ENCODE measurements at places on chromosomes 2 and 18.

DNA sequence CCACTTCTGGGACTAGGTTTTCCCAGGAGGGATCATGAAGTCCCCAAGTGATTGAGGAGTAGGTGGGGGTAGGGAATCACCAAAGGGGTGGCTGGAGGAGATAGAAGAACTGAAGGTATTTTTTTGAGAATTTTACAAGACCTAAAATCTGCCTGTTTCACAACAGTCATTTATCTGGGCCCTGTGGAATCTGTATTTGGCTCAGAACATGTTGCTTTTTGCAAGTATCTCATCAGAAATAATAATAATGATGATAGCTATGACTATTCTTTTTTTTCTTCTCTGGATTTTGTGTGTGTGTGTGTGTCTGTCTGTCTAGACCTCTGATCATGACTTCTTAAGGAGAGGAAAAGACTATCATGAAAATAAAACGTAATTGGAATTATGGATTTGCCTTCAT, 13.9 kb downstream of the STON1 start:
- no peak for DNase-seq

DNA sequence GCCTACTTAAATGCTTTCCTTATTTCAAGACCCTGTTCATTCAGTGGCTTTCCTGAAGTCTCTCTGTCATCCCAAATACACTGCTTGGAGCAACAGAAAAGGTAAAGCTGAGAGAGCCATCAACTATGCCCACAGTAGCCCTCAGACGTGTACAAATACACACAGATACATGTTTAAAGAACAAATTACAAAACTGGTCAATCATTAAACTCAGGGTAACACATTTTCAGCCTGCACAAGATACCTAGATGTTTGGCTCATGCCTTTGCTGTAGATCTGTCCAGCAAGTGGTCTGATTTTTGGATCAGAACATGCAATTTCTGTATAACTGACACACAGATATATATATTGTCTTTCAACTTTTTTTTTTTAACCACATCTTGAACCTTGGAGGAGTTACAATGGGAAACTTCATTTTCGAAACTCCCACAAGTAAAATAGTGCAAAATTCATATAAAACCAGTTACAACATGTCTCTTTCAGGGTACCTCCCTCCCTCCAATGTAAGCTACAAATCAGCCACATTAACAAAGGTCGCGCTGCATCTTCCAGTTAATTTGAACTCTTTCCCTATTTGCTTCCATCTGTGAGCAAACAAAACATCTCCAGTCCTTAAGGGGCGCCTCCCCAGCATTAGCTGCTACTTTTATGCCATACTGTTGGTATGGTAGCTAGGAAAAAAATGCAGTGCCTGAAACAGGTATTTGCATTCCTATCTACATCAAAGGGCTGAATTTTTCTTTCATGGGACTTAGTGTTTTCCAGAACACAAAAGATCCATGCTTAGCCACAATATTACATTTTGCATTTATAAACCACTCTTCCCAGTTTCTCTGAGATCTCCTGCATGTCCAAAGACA, 311.9 kb downstream of the NRXN1 start:
- DNase-seq = no peak

DNA sequence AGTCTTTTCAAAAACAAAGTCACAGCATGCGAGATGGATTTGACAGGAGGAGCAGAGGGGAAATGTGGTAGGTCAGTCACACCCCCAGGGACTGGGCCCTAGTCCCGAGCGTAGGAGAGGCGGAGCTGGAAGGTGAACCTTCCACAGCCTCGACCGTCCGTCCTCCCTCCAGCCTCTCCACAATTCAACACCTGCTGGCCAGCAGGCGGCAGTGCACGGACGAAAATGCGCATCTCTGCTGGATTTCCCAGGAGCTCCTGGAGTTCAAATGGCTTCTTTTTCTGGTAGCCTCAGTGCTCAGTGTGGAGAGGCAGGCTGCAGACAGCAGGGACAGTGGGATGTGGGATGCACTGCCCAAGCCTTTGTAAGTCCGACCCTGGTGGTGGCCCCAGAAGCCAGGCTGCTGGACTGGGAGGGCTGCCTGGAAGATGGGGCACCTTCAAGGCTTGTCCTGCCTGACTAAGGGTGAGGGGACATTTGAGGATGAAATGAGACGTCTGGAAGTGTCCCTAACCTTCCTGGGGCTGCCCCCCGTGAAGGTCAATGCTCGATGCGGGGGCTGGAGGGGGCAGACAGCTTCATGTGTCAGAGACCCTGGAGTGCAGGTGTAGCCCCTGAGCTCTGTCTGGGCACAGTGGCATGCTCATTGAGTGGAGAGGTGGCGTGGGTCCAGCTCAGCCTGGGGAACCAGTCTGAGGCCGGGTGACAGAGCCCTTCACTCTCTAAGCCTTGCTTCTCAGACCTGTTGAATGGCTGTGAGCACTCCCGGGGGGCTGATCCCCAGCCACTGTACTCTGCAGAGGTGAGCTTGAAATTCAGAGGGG, 189.5 kb downstream of the TFCP2L1 start:
- DNase-seq = peak; percentile 84

- DNase-seq = no peak
Measured at GRCh38 chr18:75112186-75113096, 96.5 kb downstream of the PTGR3 start.

- DNase-seq = no peak
Measured at GRCh38 chr2:7904319-7904718, 777.5 kb upstream of the ID2 start.

- DNase-seq = no peak
Measured at GRCh38 chr2:138744713-138745112, 35.5 kb downstream of the NXPH2 start.

DNA sequence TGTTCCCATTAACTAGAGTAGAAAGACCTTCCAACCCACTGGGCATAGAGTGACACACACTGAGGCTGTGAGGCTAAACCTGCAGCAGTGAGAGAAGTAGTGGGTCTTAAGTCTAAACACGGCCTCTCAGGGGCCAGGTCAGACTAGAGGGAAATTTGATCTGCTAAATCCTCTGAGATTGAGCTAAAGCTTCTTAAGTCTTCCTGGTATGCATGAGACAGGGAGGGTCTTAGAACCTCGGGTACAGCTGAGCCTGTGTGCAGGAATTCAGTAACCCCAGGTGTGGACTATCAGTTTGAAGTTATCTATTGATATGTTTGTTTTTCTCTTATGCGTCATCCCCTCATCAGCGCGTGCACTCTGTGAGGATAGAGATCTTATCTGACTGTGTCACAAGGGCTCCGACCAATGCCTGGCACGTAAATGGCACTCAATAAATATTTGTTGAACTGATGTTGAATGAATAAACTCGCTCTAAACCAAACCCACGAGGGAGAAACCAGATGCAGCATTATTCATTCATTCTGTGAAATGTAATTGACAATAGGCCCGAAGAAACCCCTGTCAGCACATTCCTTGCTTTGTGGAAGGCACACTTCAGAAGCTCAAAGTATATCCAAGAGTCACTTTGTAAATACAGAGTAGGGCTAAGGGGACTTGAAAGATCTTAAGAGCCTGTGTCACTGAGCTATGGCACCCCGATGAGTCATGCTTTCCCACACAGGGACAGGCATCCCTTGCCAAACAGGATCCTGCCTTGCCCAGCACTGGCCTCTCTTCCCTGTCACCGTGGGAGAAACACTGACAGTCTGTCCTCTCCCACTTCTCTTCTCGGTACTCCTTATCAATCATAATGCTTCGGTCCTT, 21.7 kb upstream of the RAB10 start:
- peak; percentile 79 for DNase-seq

- no peak for DNase-seq
Measured at GRCh38 chr2:220552790-220553535, 925.5 kb downstream of the SLC4A3 start.

- no peak for DNase-seq
Measured at GRCh38 chr2:21395366-21395765, 271.6 kb downstream of the TDRD15 start.

DNA sequence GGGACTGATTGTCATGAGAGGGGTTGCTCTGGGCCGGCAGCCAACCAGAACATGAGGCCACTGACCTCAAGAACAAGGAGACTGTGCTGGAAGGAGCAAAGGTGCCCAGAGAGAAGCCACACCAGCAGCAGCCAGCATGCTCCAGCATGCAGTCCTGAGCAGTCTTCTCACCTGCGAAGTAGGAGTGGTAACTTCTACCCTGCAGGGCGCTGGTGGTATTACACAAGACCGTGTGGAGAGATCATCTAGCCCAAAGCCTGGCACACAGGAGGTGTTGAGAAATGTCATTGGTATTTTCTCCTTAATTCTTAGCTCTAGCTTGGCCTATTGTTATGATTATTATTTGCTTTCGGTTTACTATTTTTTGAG, 132.7 kb downstream of the TSN start:
- DNase-seq = no peak

DNA sequence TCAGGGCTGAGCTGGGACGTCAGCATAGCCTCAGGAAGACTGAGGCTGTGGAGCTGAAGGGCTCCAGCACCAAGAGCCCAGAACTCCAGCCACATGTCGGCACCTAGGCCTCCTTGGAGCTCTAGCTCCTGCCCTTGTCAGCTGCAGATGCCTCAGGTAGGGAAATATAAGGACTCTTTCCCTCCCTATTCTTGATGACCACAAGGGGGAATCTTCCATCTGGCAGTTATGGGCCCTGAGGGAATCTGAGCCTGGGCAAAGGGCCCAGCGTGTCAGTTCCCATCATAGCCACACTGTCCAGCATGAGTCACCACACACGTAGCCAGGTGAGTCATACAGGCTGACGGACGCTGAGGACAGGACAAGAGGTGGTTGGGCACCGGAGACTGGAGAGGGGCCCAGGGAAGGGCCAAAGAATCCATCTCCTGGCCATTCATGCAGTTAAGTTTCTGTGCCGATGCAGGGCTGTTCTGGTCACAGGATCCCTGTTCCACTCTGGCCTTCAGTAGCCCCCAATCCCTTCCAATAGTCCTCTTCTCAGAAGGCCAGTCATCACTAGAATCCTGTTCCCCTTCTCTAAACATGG, 1.8 kb downstream of the MPV17 start:
- peak; percentile 61 for DNase-seq

DNA sequence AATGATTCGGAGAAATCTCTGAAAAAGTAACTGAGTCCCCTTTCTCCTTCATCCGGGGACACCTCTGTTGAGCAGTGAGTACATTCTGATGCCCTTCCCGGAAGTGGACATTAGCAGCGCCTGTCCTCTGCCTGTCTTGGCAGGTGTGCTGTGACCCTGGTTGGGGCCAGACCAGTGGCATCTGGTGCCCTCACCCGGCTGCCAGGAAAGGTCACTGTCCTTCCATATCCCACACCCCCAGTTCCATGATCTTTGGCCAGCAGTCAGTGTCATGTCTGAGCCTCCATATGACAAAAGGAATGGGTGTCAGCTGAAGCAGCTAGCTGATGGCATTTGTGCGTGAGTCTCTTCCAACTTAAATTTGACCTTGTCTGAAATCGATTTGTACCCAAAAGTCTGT, 128.1 kb downstream of the NCK2 start:
- DNase-seq = no peak

GRCh38 chr2:168160897-168161296, 86.5 kb downstream of the STK39 start:
- no peak for DNase-seq

GRCh38 chr18:40606996-40607395, 1348.0 kb upstream of the PIK3C3 start:
- DNase-seq = no peak

DNA sequence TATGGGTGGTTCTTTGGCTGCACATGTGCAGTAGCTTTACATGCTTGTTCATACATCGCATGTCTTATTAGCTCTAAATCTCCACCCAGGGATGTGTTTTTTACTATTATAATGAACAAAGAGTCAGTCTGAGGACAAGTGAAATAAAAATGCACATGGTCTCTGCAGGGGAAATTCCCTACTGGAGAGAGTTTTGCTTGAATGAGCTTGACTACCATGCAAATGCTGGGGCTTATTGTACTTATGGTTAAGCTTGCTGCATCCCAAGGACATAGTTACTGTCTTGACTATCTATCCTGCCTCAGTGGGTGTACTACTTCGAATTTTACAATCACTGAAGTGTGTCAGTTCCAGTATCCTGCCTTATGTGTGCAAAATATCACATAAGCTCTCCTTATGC, 362.7 kb downstream of the TDRD15 start:
- no peak for DNase-seq

DNA sequence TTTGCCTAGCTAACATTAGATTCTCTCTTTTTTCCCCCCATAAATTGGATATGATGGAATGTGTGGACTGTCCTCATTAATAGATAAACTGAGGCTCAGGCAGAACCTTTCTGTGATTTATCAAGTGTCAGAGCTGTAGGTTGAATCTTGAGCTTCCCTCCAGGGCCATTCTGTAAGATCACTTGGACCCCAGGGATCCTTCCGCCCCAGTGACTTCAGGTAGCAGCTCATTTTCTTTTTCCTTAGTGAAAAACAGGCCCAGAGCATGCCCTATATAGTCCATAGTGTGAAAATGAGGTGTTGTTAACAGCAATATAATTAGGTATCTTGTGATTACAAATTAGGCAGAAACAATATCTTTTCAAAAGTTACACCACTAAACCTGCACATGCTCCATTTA, 269.7 kb downstream of the ZNF385B start:
- DNase-seq = no peak

DNA sequence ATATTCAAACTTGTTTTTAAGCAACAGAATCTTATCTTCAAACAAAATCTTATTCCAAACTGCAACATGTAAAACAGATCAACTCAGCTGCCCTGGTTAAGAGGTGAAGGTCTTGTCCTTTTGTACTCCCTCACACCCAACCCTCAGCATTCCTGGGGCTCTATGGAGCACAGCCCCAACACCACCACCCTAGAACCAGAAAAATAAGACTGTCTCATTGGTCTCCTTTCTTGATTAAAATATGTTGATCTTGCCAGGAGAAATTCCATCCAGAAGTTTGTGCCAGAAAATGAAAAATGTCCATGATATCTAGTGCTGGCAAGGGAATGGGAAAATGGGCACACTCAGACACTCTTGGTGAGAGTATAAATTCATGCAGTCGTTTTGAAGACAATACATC, 62.1 kb upstream of the TMEM17 start:
- DNase-seq = no peak

GRCh38 chr2:203279288-203279687, 40.5 kb downstream of the CYP20A1 start:
- no peak for DNase-seq

GRCh38 chr2:194104687-194105086, 1552.3 kb upstream of the SLC39A10 start:
- no peak for DNase-seq

GRCh38 chr18:23422751-23423418, 30.2 kb upstream of the RIOK3 start:
- DNase-seq = peak; percentile 86

- DNase-seq = no peak
Measured at GRCh38 chr2:188892636-188893035, 81.5 kb upstream of the COL3A1 start.

DNA sequence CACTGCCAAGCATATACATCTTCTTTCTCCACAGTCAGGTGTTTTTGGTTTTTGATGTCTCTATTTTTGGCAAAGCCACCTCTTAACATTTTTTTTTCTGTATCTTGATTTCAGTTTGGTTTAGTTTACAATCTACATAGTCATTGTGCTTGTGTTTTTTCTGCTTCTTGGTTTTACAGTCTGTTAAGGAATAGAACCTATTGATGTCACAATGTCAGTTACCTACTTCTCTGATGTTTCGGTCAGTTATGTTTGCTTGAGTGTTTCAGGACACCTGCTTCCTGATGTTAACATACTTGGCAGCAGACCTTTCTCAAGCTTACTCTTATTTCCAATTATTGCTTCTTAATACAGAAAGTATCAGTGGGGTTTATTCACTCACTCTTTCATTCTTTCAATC, 253.3 kb downstream of the SPAG16 start:
- no peak for DNase-seq

GRCh38 chr2:170587922-170588321, 127.2 kb upstream of the SP5 start:
- DNase-seq = no peak

GRCh38 chr2:27278010-27278409, 2.8 kb downstream of the DNAJC5G start:
- no peak for DNase-seq

All from lower lobe of right lung (tissue), 2 donors.